Ovary (tissue), 10 donors: ENCODE measurements at places on chromosomes 5 and 9. TPM values are rescaled to one million over a fixed set of nuclear protein-coding genes. Genes with fewer than 3 reads are reported as not detected.
A peak's percentile ranks its signal among the peaks of the same experiment; 100 is the strongest.

- DNase-seq = no peak
These were observed 155.8 kb upstream of the GRAMD2B start for GRCh38 chr5:126267438-126267837.

DNA sequence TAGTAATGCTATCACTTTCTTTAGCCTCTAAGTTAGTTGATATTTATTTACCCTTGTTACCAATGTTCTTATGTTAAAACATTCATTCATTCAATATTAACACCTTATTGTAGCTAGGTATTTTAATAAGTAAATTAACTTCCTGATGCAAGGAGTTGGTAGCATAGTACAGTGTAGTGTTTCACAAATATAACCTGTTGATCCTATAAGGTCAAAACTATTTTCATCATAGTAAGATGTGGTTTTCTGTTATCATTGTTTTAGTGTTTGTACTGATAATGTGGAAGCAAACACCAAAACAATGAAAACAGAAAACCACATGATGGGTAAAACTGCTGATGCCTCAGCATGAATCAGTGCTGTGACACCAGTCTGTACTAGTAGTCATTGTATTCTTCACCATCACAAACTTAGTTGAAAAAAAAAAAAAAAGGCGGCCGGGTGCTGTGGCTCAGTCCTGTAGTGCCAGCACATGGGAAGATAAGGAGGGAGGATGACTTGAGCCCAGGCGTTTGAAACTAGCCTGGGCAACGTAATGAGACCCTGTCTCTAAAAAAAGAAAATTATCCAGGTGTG, 36.5 kb downstream of the ZCCHC7 start:
- DNase-seq = no peak

- DNase-seq = no peak
These were observed 28.2 kb downstream of the NMUR2 start for GRCh38 chr5:152376886-152377285.

DNA sequence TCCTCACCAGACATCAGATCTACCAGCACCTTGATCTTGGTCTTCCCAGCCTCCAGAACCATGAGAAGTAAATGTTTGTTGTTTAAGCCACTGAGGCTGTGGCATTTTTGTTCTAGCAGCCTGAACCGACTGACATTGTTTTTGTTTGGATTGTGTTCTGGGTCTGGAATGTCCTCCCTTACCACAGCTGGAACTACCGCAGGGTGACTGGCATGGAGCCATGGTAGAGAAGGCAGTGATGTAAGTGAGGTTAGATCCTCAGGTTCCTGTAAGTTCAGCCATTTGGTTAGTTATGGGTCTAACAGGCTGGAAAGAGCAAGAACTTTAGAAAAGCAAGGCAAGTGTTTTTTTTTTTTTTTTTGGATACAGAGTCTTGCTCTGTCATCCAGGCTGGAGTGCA, 209.3 kb downstream of the DAB2IP start:
- DNase-seq = peak; percentile 78

GRCh38 chr9:133990366-133991213, 1.5 kb downstream of the VAV2 start:
- peak; percentile 37 for DNase-seq

DNA sequence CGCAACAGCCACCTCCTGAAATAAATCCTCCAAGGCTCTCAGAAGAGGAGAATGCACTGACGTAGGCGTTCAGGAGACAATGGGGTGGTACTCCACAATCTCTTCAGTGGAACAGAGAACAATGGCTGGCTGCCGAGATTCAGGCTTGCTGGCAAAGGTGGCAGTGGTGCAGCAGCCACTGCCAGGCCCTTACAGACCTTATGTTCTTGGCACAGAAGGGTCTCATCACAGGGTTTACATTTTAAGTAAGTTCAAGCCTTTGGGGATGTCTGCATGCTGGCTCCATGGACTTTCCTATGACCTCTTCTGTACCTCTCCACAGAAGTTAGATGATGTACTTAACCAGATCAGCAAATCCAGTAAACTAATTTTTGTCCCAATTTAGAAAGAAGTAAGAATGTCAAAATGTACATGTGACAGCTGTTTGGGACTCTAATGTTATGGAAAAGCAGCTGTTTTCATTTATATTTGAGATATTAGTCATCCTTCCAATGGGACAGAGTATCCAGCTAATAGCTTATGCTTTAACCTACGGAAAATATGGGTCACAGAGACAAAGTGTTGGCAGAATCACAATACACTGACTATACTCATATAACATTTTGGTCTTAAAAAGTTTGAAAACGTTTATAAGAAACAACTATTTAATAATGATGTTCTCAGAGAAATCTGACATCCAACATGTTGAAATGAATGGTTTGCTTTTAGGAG, 180.9 kb downstream of the MAPKAP1 start:
- DNase-seq = no peak

TLE1 gene
- 38.9 TPM for polyA plus RNA-seq

RAI14 gene
- 24.6 TPM for polyA plus RNA-seq

NAIF1 gene
- 9.0 TPM for polyA plus RNA-seq
